ENCODE measurements at places on chromosomes 11 and 22.

DNA sequence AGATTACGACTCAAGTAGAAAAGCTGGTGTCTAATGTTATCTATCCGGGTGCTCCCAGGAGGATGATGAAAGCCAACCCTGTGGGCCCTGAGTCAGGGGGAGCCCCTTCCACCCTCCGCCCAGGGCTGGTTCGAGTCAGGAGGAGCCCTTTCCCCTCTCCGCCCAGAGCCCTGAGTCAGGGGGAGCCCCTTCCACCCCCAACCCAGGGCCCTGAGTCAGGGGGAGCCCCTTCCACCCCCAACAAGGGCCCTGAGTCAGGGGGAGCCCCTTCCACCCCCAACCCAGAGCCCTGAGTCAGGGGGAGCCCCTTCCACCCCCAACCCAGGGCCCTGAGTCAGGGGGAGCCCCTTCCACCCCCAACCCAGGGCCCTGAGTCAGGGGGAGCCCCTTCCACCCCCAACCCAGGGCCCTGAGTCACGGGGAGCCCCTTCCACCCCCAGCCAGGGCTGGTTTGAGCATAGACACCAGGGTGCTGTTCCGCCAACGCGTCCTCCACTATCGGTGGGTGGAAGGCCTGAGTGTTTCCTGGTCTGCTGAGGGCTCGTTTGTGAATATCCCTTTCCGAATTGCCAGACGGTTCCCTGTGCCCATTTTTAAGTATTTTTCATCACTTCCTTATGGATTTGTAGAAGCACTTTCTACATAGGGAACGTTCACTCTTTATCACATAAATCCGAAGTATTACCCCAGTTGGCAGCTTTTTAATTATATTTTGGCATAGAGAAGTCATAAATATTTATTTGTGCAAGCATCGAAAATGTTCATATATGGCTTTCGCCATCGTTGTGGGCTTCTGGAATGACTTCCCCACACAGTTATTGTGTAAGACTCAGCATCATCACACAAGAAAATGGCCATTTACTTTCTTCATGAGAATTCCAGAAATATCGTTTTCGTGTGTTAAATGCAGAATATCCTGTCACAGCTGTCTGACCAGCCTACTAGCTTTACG, 380.6 kb downstream of the BRD1 start:
- DNase-seq = no peak

DNA sequence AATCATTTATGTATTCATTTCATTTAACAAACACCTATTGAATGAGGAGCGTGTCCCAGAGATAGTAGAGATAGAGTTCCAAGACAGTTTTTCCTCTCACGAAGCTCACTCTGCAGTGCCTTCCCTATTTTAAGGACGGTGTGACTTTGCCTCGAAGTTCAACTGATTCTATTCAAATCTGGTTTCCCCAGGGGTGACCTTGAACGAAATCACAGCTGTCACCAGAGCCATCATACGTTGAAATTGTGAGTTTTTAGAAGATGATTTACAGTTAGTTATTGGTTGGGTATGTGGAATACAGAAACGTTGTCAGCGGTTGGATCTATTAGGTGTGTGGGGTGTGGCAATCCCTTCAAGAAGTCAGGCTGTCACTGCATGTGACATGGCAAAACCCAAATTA, 33.9 kb upstream of the SESN3 start:
- DNase-seq = no peak

DNA sequence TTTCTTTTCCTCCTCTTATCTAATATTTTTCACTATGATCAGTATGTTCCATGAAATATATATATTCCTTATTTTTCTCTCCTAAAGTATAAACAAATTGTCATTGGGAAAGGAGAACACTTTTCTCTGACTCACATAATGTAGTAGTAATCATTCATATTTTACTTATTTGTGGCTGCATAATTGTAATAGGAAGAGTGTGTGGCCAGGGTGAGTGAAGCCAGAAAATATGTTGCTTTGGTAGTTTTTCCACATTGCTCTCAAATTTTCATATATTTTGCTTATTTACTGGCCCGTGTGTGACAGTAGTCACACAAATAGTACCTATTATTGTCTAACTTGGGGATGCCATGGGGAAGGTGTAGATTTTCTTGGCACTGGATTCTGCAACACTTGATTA, 172.1 kb downstream of the DYNC2H1 start:
- DNase-seq = no peak

- no peak for DNase-seq
These were observed 79.8 kb upstream of the CNTN5 start for GRCh38 chr11:98940913-98941312.

- no peak for DNase-seq
These were observed 6.4 kb upstream of the SYT12 start for GRCh38 chr11:67016550-67016949.

- DNase-seq = peak; percentile 30
These were observed 6.1 kb downstream of the ARHGAP8 start for GRCh38 chr22:44758344-44758973.

Data from colonic mucosa (tissue), 4 donors.